DMS79 (cell line): ENCODE measurements at places on chromosomes 2 and 18.

DNA sequence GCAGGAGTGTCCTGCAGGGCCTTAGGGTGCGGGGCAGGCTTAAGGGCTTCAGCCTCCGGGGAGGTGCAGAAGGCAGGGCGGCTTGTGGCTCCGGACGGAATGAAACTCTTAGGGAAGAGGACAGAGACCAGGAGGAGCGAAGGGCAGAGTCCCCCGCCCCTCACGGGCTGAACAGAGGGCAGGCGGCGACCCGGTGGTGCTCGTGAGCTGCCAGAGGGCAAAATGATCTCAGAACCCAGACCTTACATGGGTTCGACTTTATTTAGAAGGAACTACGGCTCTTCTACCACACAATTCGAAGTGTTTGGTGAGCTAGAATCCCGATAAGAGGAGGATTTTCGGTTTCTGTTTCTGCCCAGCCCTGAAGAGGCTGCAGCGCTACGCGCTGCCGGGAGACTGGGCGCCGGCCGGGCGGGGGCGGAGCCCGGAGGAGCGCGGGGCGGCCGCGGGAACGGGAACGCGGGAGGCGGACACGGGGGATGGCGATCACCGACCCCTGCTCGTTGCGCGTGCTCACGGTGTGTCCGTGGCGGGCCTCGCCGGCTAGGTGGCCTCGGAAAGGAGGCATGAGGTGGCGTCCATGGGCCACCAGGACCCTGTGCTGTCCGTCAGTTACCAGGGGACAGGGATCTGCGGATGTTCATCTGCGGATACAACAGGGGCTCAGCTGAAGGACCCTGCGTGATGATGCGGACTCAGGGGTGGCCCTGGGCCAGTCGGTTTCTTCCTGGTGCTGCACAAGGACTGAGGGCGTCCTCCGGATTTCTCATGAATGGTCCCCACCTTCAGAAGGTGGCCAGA is 4.2 kb upstream of the SP100 start:
- DNase-seq = peak; percentile 15

DNA sequence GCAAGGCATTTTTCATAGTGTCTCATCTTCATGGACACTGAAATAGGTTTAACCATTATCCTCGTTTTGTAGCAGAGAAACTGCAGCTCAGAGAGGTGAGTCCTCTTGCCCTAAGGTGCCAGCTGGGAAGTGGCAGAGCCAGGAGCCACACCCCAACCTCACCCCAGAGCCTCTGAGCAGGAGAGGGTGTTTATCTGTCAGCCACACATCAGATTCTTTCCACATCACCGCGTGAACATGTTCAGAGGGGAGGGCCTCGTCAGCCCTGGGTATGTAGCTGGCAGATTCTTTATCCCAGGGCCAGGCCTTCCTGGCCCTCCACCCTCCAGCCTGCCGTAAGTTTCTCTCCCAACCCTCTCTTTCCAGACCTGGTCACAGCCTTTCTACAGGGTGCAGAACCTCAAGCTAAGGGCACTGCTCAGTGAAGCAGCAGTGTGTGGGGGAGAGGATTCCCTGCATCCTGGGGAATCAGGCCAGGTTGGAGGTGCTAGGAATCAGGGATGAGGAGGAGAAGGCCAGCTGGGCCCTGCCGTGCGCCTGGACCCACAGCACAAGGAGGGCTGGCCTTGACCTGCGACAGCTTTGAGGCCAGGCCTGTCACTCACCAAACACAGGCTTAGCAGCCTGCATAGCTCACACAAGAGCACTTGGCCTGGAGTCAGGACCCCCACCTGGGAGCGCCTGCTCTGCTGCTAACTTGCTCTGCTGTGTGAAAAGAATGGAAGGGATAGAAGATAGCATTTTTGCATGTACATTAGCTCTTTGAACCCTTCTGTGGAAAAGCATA is 111.3 kb upstream of the MCFD2 start:
- DNase-seq = no peak

GRCh38 chr2:121030523-121030922 is 254.5 kb downstream of the TFCP2L1 start:
- no peak for DNase-seq

GRCh38 chr2:222613715-222614331 is 42.1 kb downstream of the FARSB start:
- DNase-seq = peak; percentile 30

GRCh38 chr18:71936744-71937143 is 607.4 kb downstream of the CBLN2 start:
- DNase-seq = no peak

DNA sequence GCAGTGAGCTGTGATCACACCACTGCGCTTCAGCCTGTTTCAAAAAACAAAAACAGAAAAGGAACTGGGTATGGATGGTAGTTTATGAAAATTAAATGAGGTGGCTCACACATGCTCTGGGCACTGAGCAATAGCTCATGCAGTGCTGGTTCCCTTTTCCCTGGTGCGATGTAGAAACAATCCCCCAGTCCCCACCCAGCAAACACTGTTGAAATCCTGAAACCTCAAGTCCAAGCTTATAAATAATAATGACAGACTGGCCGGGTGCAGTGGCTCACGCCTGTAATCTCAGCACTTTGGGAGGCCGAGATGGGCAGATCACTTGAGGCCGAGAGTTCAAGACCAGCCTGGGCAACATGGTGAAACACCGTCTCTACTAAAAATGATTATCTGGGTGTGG is 55.4 kb upstream of the SMAD2 start:
- DNase-seq = no peak

GRCh38 chr2:112708968-112709367 is 11.9 kb upstream of the NT5DC4 start:
- DNase-seq = no peak
